Epithelial cell of proximal tubule (primary cell): ENCODE measurements at places on chromosomes 7 and 10. TPM values are rescaled to one million over a fixed set of nuclear protein-coding genes. Genes with fewer than 3 reads are reported as not detected.

Gene SPDYE3
- not detected in 2 replicates for total RNA-seq

Gene ASZ1
- not detected in 2 replicates for total RNA-seq

Gene CHST3
- total RNA-seq = 20.5 and 29.7 TPM in 2 replicates

Gene SLC26A4
- total RNA-seq = 0.35 and 0.43 TPM in 2 replicates

Gene PLCE1
- 1.2 and 2.2 TPM in 2 replicates for total RNA-seq

Gene SVOPL
- total RNA-seq = not detected in 2 replicates
